NCI-H345 (cell line): ENCODE measurements at places on chromosomes 6 and 20.

GRCh38 chr6:159620947-159621346 lies 72.1 kb downstream of the SOD2 start:
- DNase-seq = no peak

DNA sequence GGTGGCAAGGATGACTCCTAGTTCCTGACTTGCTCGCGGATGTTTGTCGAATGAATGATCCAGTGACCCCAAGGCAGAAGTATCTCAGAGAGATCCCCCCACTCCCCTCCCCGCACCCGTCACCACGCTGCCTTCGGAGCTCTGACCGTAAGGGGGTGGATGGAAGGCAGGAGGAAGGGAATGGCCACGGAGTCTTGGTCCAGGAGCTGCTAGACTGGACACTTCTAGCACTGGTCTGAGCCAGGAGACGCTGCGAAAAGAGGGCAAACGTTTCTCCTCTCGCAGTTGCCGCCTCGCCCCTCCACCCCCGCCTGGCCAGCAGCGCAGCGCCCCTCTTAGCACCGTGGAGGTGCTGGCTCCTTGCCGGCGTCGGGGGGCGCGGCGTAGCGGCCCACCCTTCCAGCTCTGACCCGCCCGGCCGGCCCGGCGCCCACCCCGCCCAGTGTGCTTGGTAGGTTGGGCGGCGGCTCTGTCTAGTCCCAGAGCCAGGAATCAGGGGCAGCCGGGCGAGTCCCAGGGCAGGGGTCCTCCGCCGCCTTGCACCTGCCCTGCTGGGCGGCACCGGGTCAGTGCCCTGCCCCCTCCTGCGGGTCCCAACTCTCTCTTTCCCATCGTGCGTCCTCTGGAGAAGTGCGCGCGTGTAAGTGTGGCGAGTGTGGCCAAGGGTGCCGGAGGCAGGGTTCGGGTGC lies 2.4 kb upstream of the DBNDD2 start:
- DNase-seq = no peak

DNA sequence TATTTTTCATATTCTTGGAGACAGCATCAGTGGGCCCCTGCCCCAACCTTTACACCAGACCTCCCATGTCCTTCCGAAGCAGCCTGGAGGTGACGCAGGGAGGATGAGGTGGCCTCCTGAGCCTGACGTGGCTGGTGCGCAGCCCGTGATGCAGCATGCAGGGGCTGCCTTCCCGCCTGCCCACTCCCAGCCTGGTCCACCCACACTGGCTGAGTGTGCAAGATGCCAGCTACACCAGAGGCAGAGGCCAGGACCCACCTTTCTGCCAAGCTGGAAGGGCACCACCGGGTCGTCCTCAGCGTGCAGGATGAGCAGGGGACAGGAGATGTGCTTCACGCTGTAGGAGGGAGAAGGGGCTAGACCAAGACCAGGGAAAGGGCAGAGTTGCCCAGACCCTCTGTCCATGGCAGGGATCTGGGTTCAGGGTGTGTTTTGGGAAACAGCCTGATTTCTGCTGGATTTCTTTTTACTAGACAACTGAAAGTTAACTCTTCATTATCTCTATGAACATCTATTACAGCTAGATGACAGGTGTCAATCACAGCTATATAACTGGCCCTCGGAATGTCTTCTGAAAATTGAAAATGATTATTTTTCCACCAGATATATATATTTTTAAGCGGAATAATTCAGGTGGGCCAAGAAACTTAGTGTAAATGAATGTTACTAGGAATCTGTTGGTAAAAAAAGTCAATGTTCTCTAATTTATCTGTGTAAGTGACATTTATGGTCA lies 55.6 kb downstream of the PYGB start:
- no peak for DNase-seq

- peak; percentile 32 for DNase-seq
These were observed 1.1 kb upstream of the SLC22A23 start for GRCh38 chr6:3457710-3458602.

DNA sequence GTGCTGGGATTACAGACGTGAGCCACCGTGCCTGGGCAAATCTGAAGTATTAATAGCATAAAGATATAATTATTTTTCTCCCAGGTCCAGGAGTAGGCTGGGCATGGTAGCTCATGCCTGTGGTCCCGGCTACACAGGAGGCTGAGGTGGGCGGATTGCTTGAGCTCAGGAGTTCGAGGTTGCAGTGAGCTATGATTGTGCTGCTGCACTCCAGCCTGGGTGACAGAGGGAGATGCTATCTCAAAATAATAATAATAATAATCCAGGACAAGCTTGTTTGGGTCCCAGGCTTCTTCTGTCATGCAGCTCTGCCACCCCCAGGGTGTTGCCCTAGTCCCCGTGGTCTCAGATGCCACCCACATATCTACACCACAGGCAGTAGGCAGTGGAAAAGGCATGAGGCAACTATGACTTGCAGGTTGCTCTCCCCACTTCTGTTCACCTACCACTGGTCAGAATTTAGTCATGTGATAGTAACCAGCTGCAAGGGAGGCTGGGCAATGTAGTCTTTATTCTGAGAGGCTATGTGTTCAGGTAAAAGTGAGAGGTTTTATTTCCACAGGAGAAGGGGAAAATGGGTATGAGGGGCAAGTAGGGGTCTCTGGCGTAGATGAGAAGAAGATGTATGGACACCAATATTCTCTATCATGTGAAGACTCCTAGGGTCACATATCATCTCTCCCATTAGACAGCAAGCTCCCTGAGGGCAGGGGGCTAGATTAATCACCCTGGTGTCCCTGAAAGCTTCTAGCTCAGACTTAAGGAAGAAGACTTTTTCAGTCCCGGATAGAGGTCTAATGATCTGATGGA lies 25.7 kb downstream of the TCF15 start:
- no peak for DNase-seq

DNA sequence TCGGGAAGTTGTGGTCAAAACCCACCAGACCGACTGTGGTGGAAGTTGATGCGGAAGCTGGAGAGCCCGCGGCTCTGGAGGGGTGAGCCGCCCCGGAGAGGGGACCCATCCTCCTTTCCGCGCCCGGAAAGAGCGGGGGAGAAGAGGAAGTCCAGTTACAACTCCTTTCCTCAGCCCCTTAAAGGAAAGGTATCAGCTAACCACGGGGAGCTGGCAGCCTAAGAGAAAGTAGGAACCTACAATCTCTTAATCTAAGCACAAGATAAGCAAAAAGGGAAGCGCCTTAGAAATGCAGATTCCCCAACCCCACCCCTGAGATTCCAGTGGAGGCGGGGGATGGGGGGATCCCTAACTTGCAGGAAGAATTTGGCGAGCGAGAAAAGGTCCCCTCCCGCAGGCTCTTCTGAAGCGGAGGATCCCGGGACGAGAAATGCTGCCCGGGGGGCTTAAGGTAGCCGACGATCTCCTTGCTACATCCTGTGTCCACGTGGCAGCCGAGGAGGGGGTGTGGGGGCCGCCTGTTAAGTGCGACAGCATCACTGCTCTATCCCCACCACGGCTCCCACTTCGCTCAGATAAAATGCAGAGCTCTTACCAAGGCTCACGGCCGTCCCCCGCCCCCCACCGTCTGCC lies 87.5 kb downstream of the ZFP64 start:
- no peak for DNase-seq

- no peak for DNase-seq
These were observed 251.8 kb upstream of the CITED2 start for GRCh38 chr6:139625998-139626975.

DNA sequence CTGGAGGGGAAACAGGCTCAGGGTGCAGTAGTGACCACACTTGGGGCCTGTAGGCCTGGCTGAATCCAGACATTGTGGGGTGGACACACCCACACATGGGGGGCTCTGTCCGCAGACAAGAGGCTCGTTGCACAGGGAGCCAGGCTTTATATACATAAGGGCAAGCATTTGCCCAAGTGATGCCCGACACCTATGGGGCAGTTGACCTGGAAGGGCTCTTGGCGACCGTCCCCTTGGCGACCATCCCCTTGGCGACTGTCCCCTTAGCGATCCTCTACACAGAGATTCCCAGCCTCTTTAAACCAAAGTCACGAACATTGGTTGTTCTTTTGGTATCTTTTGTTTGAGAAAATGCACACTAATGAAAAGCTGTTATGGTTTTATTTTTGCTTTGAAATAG lies 2.7 kb downstream of the TOX2 start:
- DNase-seq = no peak

- DNase-seq = peak; percentile 47
These were observed 7.3 kb downstream of the VWA7 start for GRCh38 chr6:31769684-31770371.

- DNase-seq = no peak
These were observed 9.7 kb upstream of the FBXO30 start for GRCh38 chr6:145824344-145824743.

GRCh38 chr6:15508931-15509330 lies 153.9 kb downstream of the DTNBP1 start:
- no peak for DNase-seq

- DNase-seq = no peak
These were observed 27.7 kb downstream of the TFEB start for GRCh38 chr6:41707565-41708200.

GRCh38 chr6:53258076-53258773 lies 90.5 kb downstream of the ELOVL5 start:
- DNase-seq = no peak

DNA sequence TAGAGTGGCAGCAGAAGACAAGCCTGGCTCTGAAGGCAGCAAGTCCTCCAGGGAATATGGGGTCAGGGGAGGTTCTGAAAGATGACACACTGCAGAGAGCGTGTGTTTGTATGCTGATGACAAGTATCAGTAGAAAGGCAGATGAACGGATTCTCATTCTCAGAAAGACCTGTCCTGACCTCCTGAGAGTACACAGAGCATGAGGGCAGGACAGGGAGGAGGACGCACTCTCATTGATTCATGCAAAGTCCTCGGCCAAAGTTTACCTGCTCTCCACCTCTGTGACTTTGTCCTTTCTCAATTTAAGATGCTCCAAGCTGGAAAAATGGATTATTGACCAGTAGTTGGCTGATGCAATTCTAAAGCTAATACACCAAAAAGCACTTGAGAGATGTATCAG lies 156.7 kb downstream of the LPA start:
- DNase-seq = no peak

- DNase-seq = no peak
These were observed 95.3 kb downstream of the NFATC2 start for GRCh38 chr20:51447097-51447764.

- DNase-seq = no peak
These were observed 41.9 kb upstream of the MDGA1 start for GRCh38 chr6:37739618-37740017.

GRCh38 chr6:109472132-109472995 lies 10.7 kb downstream of the ZBTB24 start:
- DNase-seq = no peak

- no peak for DNase-seq
These were observed 82.1 kb downstream of the PTPRA start for GRCh38 chr20:2955257-2955970.

GRCh38 chr6:121791396-121792315 lies 356.2 kb downstream of the GJA1 start:
- no peak for DNase-seq

- DNase-seq = peak; percentile 48
These were observed 427.1 kb downstream of the CD83 start for GRCh38 chr6:14544666-14545065.

GRCh38 chr6:83878902-83879644 lies 19.6 kb downstream of the CYB5R4 start:
- DNase-seq = no peak

DNA sequence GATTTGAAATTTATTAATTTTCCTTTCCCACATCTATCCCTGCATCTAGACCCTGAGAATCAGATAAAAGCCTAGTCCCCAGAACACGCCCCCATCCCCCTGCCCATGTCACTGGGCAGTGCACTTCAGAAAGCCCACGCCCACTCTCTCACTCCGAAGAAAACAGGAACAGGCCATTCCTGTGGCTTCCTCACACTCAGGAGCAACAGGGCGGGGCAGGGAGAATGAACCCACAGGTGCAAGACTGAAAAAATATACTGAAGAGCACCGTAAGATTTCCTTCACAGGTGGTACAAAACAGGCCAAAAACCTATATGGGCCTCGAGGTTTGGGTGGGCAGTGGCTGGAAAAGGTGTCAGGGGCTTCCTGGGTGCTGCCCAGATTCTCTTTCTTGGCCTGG lies 3.4 kb downstream of the OXT start:
- DNase-seq = no peak

- DNase-seq = no peak
These were observed 16.3 kb downstream of the SS18L1 start for GRCh38 chr20:62159839-62160238.

GRCh38 chr6:106724848-106725247 lies 95.5 kb downstream of the QRSL1 start:
- DNase-seq = no peak

- DNase-seq = peak; percentile 73
These were observed 22.9 kb upstream of the PAX1 start for GRCh38 chr20:21682521-21682954.

DNA sequence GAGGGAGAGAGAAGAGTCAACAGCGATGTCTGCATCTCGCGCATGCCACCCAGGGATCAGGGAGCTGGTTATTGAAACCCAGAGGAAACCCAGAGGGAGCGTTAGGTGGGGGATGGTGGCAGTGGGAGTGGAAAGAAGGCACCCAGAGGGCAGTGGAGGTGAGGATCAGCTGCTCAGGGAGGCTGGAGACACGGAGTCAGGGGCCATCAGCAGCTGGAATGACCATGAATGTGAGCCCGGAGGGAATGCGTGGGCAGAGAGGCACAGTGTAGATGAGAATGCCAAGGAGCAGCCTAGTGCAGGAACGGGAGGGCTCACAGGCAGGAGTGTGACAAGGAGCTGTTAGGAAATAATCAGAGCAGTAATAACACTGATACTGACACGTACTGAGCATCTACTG lies 36.2 kb downstream of the RSPO4 start:
- DNase-seq = no peak

- no peak for DNase-seq
These were observed 61.5 kb upstream of the STXBP5 start for GRCh38 chr6:147142684-147143245.

DNA sequence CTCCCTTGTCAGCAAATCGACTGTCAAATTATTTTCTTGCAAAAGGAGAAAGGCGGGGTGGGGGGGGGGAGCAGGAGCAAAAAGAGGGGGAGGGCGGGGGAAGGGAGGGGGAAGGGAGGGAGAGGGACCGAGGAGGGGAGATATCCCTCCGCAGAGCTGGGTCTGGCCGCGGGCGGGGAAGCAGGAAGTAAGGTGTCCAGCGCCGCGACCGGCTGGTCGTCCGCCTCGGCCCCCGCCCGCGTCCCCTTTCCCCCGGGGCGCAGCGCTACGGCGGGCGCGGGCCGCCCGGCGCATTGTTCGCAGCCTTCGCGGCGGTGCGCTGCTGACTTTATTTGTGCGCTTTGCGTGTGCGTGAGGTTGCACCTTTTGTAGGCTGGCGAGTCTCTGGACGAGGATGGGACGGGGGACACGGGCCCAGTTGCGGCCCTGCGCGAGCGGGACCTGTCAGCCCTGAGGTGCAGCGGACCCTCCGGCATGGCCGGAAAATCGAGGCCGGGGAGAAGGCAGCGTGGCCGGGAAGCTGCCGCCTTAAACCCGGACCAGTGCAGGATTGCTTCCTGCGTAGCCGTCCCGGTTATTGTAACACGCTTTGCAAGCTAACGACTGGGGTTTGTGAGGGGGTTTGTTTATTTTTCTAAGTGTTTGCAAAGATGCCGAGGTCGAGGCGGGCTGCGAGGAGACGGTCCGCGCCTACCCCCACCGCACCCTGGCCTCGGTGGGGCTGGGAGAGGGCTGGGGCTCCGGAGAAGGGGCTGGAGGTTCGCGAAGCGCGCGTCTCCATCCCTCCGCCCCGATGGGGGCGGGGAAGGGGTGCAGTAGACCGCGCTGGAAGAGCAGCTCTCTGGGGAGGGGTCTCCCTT lies 675 bp upstream of the TRERF1 start:
- peak; percentile 68 for DNase-seq

- no peak for DNase-seq
These were observed 7.4 kb upstream of the SIRPB1 start for GRCh38 chr20:1627200-1627550.
